Right lung (tissue), 10 donors: ENCODE measurements at places on chromosomes 16 and 17. TPM values are rescaled to one million over a fixed set of nuclear protein-coding genes. Genes with fewer than 3 reads are reported as not detected.

DNA sequence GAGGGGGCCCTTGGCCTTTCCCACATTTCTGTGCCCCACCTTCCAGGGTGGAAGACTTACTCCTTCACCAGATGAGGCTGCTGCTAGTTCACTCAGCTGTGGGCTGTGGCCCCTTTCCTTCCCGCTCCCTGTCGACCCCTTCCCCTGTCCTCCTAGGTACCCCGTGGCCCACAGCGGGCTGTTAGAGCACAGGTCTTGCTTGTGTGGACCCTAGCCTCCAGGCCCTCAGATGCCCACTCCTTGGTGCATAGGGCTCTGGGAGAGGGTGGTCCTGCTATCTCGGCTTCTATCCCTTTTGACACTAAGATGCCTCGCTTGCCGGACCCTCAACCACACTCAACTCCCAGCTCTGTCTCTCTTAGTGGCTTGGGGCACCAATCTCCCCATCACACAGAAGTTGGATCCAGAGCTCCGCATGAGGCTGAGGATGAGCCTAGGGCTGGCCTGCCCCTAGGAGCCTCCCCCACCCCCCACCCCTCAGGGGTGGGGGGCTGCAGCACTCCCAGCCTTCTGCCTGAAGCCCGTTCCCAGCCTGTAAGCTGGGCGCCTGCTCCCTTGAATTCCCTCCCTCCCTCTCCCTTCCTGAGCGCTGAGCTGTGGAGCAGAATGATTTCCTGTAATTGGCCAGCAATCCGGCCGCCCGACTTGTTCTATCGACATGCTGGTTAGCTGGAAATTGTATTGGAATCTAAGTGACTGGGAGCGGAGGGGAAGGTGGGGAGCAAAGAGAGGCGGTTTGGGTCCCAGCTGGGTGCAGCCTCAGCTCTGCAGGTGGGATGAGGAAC is 30.9 kb downstream of the DCAKD start:
- DNase-seq, result no peak

DNA sequence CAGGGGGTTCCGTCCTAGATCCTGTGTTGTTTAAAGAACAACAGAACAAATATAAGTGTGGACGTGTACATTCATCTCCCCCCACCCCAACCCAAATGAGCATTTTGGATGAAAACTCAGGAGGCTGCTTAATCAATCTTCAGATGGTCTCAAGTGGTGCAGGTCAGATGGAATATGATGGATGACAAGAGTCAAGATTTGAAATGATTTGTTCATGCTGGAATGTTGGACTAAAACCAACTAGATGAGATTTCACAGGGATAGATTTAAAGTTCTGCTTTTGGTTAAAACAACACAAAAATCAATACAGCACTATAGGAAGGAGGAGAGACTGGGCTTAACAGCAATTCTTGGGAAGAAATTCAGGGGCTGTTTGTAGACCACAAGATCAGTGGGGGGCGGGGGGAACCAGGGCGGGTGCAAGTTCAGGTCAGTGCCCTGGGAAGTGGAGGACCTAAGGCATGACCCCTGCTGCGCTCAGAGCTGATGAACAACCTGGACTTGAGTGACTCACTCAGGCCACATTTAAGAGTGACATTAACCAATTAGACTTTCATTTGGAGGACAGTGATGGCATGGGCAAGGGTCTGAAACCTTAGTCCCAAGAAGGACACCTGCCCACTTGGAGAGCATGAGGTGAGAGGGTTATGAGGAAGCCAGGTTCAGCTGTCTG is 15.1 kb downstream of the TTYH2 start:
- DNase-seq, result no peak

DNA sequence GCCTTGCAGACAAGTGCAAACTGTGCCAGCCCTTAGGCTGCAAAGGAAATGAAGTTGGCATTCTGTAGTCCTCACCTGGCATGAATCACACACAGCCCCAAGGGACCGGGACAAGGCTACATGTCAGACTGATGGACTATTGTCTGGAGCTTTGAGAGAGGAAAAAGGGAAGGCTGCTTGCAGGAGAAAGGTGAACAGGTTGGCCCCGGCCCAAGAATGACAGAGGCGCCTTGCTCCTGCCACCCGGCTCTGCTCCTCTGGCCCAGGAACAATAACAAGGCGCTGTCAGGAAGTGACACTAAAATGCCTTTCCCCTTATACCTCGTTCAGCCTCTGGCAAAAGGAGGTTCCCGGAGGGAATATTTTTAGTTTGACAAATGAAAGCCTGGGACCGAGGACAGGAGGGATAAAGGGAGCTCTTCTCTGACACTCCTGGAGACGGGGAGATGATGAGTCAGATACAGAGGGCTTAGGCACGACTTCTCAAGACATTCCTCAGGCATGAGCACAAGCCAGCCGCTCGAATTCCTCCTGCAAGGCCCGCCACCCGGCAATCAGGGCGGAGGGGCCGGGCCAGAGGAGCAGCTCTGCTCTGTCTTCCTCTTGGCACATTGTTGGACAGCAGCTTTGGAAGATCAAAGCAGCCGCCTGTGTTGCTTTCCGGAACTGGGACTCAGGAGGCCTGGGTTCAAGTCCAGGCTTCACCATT is 105.8 kb downstream of the NOG start:
- no peak for DNase-seq

GRCh38 chr16:78519896-78520295 is 420.4 kb downstream of the WWOX start:
- peak; percentile 72 for DNase-seq

Gene TOM1L1
- 59.2 TPM for polyA plus RNA-seq

Gene KRT31
- polyA plus RNA-seq, result not detected

Gene HOXB5
- 30.4 TPM for polyA plus RNA-seq

Gene BAHCC1
- 14.1 TPM for polyA plus RNA-seq
